ENCODE measurements at places on chromosomes 7 and 10.

GRCh38 chr7:156020566-156020965, 208.3 kb upstream of the SHH start:
- DNase-seq: no peak

GRCh38 chr7:33251301-33251700, 121.9 kb downstream of the BBS9 start:
- DNase-seq: no peak

- DNase-seq: no peak
These were observed 74.3 kb downstream of the GRK5 start for GRCh38 chr10:119281581-119282071.

DNA sequence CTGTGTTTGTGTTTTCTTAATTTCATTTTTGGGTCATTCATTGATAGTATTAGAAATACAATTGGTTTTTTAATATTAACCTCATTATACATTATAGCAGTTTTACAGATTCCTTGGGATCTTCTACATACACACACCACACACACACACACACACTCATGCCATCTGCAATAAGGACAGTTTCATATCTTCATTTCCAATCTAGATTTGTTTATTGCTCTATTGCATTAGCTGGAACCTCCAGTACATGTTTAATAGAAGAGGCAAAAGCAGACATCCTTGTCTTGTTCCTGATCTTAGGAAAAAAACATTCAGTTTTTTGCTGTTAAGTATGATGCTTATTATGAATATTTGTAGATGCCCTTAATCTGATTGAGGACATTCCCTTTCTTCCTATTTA, 17.8 kb upstream of the CALU start:
- DNase-seq: no peak

- no peak for DNase-seq
These were observed 11.4 kb upstream of the CHST3 start for GRCh38 chr10:71952745-71953144.

DNA sequence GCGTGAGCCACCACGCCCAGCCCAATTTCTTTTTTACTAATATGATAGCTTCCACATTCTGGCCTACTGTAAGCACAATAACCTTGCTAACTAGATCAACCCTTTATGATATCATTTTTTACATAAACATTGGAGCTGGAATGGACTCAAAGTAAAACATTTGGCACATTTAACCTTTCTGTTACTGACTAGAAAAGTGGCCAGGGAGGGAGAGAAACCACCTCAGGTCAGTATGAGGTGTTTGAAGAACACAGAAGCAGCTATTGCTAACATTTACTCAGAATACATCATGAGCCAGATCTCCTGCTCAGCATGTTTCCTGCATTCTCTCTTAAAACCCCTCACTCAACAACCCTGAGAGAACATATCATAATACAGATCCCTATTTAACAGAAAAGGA, 27.3 kb downstream of the SGMS1 start:
- no peak for DNase-seq

GRCh38 chr10:78772986-78773530, 295.7 kb upstream of the ZMIZ1 start:
- no peak for DNase-seq

DNA sequence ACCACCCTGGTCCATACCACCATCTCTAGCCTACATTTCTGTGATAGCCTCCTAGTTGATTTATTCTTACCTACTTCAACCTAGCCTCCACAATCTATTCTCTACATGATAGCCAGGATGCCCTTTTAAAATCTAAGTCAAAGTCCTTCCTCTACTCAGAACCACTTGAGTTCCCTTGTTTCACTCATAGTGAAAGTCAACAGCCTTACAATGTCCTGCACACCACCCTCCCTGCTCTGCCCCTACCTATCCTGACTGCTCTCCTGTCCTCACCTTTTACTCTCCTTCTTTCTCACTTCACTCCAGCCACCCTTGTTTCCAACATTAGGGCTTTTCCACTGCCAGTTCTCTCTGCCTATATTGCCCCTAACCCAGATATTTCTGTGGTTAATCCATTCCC, 146.7 kb downstream of the GRM3 start:
- DNase-seq: no peak

GRCh38 chr10:6044060-6044459, 18.1 kb downstream of the IL2RA start:
- DNase-seq: no peak

- DNase-seq: no peak
These were observed 800 bp downstream of the MINDY3 start for GRCh38 chr10:15859509-15859905.

- DNase-seq: no peak
These were observed 1.1 kb upstream of the KLF14 start for GRCh38 chr7:130734815-130735716.
